ENCODE measurements at places on chromosomes 1 and 21.

DNA sequence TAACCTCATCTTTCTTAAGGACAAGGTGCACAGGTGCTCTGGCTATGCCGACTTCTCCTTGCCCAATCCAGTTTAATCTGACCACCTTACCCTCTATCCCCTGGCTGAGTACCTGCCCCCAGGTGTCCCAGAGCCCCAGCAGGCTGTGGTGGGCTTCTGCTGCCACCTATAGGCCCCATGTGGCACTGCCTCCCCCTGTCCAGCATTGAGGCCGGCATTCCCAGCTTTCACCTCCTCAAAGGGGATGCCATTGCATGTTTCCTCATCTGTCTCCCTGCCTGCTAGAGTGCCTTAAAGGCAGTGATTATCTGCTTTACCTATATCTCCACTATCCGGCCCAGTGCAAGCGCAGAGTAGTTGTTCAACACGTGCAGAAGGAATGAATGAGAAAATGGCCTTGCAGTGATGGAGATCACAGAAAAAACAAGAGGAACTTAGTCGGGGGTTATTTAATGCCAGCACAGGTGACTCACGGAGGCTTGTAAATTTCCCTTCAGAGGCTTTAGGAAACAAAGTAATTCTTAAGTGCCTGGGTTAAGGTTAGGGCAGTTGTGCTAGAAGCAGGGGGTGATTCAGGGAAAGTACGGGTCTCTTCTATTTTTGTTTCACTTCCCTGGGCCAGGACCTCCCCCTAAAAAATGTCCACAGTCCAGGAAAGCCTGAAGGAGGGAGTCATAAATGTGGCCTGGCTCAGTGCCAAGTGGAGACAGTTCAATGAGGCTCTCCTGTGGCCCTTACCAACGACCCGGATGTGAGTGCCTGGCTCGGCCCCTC, 131.8 kb upstream of the NGF start:
- DNase-seq = no peak

DNA sequence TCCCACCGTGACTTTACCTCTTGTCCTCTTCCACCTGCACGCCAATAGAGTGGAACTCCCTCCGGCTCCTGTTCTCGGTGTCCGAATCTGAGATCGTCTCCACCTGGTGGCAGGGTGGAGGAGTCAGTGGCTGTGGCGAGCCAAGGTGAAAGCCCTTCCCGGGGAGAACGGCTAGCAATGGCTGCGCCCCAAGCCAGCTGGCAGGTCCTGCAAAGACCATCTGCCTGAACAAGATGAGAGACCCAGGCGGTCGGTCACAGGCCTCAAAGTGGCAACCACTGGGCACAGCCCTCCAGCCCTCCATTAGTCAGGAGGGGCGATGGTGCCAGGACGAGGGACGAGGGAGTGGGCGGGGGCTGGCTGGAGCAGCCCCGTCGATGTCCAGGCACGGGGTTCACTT, 25.4 kb upstream of the SMIM12 start:
- no peak for DNase-seq

GRCh38 chr21:39258207-39258606, 55.2 kb downstream of the BRWD1 start:
- DNase-seq = no peak

DNA sequence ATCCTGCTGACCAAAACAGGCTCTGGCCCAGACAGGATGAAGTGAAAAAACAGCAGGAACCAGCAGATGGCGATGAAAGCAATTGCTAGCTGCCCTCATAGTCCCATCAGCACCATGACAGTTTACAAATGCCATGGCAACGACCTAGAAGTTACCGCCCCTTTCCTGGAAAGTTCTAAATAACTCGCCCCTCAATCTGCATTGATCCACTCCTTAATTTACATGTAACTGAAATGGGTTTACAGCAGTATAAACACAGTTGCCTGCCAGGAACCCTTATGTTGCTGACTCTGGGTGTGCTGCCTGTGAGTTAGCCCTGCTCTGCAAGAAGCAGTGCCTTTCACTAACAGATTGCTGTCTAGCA, 65.5 kb upstream of the CR1L start:
- DNase-seq = no peak

Data from NCI-H187 treated with DMSO at 0.1 percent for 48 hours (cell line).